ENCODE measurements at places on chromosomes 7 and 10. TPM values are rescaled to one million over a fixed set of nuclear protein-coding genes. Genes with fewer than 3 reads are reported as not detected.

Gene NANOS1
- 1.7 TPM for total RNA-seq

Gene SGCE
- 31.4 TPM for total RNA-seq

DNA sequence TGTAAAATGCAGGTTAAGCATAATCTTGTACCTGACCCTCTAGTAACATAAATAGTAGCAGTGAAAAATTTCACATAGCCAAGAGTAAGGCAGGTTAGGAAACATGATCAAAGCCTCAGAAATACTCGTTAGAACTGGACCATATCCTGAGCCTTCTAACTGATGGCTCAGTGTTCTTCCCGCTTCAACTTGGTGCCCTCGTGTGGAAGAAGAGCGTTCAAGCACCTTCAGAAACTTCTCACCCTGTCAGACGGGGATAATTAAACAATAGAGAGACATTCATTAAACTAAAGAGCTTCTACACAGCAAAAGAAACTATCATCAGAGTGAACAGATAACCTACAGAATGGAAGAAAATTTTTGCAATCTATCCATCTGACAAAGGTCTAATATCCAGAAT lies 124.5 kb downstream of the MYOF start:
- DNase-seq, result peak; percentile 43

- DNase-seq, result no peak
Measured at GRCh38 chr7:149734791-149735075, 38.7 kb downstream of the ZNF467 start.

DNA sequence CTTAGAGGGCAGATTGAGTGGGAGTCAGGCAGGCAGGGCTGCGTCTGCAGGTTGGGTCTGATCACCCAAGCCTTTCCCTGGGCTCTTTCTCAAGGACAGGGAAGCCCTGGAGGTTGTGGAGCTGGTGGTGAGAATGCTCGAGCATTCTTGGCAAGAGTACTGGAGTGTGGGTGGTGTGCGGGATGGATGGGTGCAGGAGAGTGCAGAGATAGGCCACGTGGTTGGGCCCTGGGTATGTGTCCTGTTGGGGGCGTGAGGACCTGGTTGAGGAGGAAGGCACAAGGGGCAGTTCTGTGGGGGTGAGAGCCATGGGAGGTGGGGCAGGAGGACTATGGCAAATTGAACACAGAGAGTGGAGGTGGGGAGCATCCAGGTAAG lies 135.9 kb downstream of the PTPN20 start:
- DNase-seq, result no peak

GRCh38 chr10:99524050-99524666 lies 8.6 kb upstream of the NKX2-3 start:
- no peak for DNase-seq

- no peak for DNase-seq
Measured at GRCh38 chr7:128962899-128963298, 25.2 kb downstream of the IRF5 start.

DNA sequence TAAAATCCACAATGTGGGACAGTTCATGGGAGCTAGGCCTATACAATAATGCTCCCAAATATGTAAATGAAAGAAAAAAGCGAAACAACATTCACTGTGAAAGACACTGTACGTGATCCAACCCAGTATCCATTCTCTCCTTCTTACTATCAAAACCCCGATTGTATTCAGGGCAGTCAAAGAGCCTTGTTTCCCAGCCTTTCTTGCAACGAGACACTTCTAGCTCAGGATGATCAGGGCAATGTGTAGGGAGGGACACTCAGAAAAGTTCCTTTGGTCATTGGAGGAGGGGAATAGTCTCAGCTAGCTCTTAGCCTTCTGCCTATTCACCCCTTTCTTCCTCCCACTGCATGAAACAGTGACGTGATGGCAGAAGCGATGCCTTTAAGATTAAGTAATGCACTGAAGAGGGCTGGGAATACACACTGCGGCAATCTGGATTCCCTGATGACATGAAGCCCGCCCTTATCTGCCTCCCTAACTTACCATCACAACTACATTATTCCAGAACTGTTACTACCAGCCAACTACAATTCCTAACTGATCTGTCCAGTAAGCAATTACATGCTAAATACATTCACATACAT lies 27.3 kb downstream of the UBE2H start:
- no peak for DNase-seq

DNA sequence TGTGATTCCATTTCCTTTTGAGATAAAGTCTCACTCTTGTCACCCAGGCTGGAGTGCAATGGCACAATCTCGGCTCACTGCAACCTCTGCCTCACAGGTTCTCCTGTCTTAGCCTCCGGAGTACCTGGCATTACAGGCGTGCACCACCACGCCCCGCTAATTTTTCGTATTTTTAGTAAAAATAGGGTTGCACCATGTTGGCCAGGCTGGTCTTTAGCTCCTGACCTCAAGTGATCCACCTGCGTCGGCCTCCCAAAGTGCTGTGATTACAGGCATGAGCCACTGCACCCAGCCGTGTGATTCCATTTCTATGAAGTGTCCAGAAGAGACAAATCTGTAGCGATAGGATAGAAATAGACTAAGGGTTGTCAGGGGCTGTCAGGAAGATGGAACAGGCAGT lies 60.4 kb downstream of the CLIP2 start:
- DNase-seq, result no peak

DNA sequence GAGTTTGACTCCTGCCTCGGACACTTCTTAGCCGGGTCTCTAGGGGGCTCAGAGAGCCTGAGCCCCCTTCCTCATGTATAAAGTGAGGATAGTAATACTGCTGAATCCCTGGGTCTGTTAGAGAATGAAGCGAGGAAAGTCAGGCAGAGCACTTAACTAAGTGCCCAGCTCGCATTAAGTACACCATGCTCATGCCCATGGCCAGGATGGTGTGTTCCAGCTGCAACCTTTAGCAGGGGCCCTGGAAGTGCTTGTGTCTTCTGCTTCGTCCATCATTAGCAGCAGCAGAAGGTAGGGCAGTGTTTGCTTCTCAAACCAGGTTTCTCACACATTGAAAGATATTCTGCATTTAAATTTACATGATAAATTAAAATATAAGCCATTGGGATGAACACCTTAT lies 27.3 kb upstream of the WDFY4 start:
- no peak for DNase-seq

DNA sequence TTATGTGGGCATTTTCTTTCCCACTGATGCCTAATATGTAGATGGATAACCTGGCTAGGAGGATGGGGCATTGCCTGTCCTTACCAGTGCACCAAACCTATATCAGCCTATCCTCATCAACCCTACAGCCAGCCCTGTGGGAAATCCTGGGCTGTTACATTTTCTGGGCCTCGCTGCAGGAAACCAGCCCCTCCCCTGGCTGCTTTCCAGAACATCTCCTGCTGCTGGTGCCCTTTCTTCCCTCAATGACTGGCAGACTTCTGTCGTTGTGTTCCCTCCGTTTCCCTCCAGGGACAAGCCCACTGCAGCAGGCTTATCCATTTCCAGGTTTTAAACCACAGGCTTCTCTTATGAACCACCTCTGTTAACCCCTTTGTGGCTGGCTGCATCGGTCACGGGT lies 486.1 kb upstream of the COBL start:
- DNase-seq, result no peak

- peak; percentile 54 for DNase-seq
Measured at GRCh38 chr10:12769323-12770044, 232.0 kb downstream of the CCDC3 start.
